NB4 (cell line): ENCODE measurements at places on chromosomes 12 and 14.

DNA sequence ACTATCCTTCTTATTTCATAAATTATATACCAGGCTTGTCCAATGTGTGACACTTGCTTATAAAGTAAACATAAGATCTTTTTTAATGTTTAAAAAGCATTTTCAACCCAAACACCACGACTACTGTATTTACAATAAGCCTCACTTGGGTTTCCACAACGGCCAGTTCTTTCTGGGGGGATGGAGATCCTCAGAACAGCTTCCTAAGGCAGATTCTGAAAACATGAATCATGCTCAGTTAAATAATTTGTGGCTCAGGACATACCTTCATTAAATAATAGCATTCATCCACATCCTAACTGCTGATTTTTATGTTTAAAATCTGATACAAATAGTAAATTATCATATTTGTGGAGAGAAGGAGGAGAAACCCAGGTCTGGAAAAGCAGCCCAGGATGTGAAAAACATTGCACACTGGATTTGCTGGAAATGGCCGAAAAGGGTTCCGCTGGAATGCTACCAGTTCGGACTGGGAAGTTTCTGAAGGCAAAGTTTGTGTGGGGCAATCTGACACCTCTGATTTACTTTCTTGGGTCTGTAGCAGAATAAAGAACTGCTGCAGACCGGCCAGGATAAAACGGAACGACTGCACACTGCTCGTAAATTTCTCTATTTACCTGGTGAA is 597 bp downstream of the GLT8D2 start:
- no peak for DNase-seq

GRCh38 chr14:80024417-80024816 is 186.9 kb downstream of the DIO2 start:
- no peak for DNase-seq

DNA sequence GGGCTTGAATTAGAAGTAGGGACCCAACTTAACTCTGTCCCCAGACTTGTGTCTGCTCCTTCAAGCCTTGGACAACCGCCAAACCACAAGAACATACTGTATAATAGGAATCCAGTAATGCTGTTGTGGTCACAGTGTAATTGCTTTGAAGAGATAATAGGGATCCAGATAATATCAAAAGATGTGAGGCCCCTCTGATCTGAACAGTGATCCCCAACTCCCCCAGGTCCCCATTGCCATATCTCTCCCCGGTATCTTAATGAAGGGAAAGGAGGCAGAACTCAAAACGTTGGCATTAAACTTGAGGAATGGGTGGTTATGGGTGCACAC is 8.5 kb upstream of the PLEKHH1 start:
- DNase-seq = peak; percentile 19

DNA sequence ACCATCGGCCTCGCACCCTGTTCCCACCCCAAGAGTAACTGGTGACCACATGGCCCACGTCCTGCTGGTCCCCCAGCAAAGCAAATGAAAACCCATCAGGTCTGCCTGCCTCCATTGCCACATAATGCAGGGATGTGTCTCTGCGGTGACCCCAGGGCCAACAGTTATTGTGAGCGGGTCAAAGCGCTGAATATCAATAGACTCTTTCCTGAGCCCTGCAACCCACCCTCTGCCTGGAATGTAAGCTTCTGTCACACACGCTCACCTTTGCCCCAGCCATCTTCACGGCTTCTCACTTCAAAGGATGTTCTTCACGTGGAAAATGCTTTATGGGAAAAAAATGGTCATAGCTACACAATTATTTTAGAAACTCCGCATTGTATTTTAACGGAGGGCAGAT is 63.9 kb downstream of the FZD10 start:
- no peak for DNase-seq

GRCh38 chr12:64220046-64220445 is 2.0 kb downstream of the KICS2 start:
- no peak for DNase-seq

DNA sequence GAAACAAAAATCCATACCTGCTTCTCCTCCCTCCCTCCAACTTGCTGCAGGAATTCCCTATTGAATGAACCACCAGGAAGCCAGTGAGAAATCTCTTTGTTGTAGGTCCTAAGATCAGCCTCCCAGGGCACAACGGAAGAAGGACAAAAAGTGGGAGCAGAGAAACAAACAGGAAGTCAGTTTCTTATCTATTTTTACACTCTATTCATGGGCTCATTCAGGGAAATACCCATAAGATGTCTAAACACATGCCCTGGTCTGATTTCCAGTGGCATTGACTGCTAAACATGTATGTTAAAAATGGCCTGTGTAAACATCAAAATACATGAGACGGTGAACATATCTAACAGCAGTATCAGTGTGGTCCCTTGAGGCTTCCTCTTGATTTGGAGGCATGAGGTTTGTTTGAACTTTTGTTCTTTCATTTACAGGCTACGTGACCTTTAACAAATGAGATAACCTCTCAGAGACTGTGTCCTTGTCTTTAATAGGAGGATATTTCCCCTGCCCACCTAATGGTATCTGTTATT is 18.8 kb downstream of the GPR65 start:
- DNase-seq = no peak

- no peak for DNase-seq
Measured at GRCh38 chr14:32372154-32372553, 43.1 kb downstream of the AKAP6 start.

GRCh38 chr14:68794130-68794850 is 1.4 kb upstream of the ZFP36L1 start:
- peak; percentile 53 for DNase-seq

- DNase-seq = no peak
Measured at GRCh38 chr14:100781952-100782351, 44.0 kb upstream of the MEG3 start.

DNA sequence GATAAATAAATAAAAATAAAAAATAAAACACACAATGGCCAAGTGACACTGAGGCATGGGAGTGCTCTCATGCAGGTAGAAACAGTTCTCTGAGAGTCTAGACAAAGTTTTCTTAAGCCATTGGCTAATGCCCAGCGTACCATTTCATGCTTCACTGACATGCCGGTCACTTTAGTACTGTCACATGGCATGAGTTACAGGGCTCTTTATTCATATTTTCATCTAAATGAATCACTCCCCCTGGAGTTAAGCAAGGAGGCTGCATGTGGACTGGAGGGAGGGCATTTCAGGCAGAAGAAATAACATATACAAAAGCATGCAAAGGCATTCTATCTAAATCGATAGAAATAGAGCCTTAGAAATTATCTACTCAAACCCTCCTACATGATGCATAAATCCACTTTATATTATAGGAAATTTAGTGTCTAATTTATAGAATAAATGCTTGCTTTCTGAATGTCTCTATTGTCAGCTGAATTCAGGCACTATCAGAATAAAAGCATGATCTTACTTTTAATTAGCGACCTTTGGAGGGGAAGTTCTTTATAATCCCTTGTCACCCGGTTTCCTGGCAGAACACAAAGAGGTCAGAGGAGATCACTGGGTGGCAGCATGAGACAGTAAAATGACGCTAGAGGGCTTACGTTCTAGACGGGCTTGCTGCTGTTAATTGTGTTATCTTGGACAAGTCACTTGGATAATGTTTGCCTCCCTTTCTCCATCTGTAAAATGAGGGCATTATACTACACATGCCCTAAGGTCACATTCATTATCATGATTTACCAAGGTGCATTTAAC is 17.5 kb downstream of the DYRK4 start:
- peak; percentile 47 for DNase-seq

GRCh38 chr12:52644078-52644415 is 8.0 kb downstream of the KRT2 start:
- DNase-seq = no peak

DNA sequence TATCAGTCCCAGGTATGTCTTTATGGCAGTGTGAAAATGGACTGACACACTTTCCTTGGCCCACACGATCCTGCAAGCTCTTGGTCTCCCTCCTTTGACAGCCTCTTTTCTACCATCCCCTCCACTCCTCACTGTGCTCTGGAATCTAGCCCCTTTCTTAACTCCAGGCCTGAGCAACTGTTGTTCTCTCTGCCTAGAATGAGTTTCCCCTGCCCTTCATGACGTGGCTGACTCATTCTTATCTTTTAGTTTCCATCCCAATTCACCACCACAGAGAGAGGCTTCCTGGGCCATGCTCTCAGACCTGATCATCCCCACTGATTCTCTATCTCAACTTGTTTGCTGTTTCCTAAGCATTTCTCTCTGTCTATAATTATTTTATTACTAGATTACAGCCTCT is 157.4 kb upstream of the HMGA2 start:
- no peak for DNase-seq

DNA sequence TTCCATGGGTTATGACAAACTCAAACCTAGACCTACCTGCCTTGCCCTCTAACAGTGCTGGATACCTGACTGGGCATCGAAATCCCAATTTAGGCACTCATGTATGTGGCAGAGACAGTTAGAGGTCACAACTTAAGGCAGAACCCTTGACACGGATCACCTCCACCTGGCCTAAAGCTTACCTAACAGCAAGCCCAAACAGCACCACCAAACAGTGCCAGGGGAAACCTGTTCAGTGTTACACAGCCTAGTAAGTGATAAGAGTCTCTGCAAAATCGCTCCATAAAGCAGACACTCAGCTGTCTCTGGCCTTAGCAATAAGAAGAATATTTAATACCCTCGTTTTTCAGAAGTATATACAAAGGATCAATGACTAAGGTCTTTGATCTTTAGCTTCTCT is 77.8 kb downstream of the SPPL3 start:
- no peak for DNase-seq
